ENCODE measurements at places on chromosomes 13 and 19. TPM values are rescaled to one million over a fixed set of nuclear protein-coding genes. Genes with fewer than 3 reads are reported as not detected.

Gene PODNL1
- total RNA-seq, result 5.7 TPM

GRCh38 chr13:40164133-40164532 lies 502.3 kb downstream of the FOXO1 start:
- no peaks in the 10 kb centered on the region for H3K36me3 ChIP-seq
- peaks cover 2% of the 10 kb centered on the region for H3K27me3 ChIP-seq
- no peak for DNase-seq
- H3K4me3 ChIP-seq, result no peak overlapping the region
- H3K27ac ChIP-seq, result no peak overlapping the region

DNA sequence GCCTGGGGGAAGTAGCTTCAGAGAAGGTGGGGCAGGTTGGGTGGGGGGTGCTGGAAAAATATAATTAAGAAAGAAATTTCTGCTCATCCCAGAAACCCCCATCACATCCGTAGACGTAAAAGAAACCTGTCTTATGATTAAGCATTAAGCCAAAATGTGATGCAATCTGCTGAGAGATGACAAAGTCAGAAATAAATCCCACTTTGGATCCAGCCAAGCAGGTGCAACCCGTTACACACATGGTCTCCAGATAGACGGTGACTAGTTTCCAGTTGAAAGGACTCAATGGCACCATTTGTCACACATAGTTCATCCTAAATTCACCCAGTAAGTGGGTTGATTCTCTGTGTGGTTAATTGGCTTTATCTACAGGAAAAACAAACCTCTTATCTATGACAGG lies 34.1 kb downstream of the PSG5 start:
- DNase-seq, result no peak
- no peaks in the 10 kb centered on the region for H3K36me3 ChIP-seq
- no peak overlapping the region for H3K27ac ChIP-seq
- no peaks in the 10 kb centered on the region for H3K27me3 ChIP-seq
- no peaks in the 10 kb centered on the region for H3K4me1 ChIP-seq

- peaks cover 1% of the 10 kb centered on the region for H3K36me3 ChIP-seq
- no peak for DNase-seq
- peaks cover 16% of the 10 kb centered on the region for H3K4me1 ChIP-seq
Measured at GRCh38 chr13:109231888-109232287, 554.5 kb downstream of the IRS2 start.

GRCh38 chr19:43651758-43652545 lies 12.3 kb upstream of the CADM4 start:
- H3K27ac ChIP-seq, result no peak overlapping the region
- H3K4me3 ChIP-seq, result no peak overlapping the region
- peaks cover 24% of the 10 kb centered on the region for H3K36me3 ChIP-seq
- H3K4me1 ChIP-seq, result no peaks in the 10 kb centered on the region
- H3K27me3 ChIP-seq, result no peaks in the 10 kb centered on the region
